Fibroblast of skin of left biceps (primary cell): ENCODE measurements at places on chromosomes 7 and 10.

- no peak for DNase-seq
Observed at GRCh38 chr10:133241501-133242205, 4.0 kb downstream of the VENTX start.

GRCh38 chr7:142587578-142588191, 161.6 kb upstream of the PRSS1 start:
- DNase-seq, result peak; percentile 25

- no peak for DNase-seq
Observed at GRCh38 chr7:128073671-128074310, 42.6 kb upstream of the LRRC4 start.

DNA sequence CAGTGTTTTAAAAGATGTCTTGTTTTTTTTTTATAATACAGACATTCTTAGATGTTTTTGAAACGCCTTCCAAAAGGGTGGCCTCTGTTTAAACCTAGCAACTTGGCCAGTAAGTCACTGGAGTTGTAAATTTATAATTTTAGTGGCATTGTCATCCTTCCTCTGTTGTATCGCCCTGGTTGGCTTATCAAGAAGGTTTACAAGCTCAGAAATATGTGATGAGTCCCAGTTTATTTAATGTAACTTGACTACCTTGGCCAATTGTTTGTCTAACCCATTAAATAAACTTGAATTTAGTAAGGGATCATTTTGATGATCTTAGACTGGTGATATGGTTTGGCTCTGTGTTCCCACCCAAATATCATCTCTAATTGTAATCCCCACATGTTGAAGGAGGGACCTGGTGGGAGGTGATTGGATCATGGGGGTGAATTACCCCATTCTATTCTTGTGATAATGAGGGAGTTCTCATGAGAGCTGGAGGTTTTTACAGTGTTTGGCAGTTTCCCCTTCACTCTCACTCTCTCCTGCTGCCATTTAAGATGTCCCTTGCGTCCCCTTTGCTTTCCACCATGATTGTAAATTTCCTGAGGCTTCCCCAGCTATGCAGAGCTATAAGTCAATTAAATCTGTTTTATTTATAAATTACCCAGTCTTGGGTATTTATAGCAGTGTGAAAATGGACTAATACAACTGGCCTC, 13.4 kb upstream of the NT5C3A start:
- no peak for DNase-seq

- no peak for DNase-seq
Observed at GRCh38 chr10:88870089-88870488, 10.0 kb upstream of the STAMBPL1 start.

DNA sequence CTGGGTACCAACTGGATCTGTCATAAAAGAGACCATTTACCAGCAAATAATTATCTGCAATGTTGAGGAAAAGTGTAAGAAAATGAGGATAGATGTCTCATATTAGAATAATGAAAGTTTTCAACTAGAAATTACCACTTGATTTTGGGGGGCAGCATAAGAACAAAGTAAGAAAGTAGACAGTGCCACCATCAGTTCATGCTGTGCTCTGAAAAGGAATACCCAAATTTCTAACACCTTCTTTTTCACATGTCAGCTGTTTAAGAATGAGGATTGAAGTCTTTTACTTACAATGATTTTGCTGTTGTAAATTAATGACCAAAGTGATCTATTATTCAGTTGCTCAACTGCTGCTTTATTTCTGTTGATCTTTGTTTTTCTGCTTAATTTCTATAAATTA, 578.3 kb downstream of the ETV1 start:
- no peak for DNase-seq

- no peak for DNase-seq
Observed at GRCh38 chr10:73097305-73097670, 622 bp upstream of the P4HA1 start.

DNA sequence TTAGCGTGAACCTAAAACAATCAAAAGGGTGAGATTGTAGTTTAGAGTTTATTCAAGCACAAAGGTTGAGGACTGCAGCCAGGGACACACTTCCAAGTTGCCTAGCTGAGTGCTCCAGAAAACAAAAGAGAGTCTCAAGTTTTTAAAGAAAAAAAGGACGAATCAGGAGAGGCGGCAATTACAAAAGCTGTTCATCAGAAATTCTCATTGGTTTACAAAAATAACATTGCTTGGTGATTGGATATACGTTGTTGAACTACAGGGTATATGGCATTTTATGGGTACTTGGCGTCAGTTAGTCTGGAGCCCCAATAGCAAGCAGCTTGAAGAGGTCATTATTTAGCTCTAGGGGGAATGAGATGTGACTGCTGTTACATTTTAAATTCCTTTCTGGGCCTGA, 11.5 kb downstream of the ZNF438 start:
- no peak for DNase-seq

DNA sequence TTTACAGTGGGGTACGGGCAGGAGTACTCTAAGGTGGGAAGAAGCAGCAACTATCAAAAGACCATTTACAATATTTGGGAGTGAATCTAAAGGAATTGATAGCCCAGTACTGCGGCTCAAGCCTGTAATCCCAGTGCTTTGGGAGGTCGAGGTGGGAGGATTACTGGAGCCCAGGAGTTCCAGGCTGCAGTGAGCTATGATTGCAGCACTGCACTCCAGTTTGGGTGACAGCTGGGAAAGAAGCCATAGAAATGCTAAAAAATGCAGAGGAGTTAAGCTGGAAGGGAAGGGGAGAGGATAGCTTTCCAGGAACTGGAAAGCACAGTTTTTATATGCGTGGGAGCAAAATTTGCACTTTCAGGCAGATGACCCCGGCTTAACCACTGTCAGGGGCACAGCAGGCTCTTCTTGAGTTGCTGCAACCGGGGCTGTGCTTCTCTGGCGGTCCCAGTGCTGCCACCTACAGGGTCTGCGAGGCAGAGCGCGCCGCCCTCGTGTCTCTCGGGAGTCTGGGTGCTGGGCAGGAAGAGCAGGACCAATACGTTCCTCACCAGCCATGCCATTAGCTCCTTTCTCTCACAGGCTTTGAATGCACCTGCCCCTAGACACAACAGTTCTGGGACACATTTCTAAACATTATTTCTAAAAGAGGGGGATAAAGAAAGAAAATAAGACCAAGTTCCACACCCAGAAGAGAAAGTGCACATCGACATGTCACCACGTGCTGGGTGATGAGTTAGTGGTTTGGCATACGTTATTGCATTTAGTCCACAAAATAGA, 10.1 kb upstream of the BMPER start:
- no peak for DNase-seq

DNA sequence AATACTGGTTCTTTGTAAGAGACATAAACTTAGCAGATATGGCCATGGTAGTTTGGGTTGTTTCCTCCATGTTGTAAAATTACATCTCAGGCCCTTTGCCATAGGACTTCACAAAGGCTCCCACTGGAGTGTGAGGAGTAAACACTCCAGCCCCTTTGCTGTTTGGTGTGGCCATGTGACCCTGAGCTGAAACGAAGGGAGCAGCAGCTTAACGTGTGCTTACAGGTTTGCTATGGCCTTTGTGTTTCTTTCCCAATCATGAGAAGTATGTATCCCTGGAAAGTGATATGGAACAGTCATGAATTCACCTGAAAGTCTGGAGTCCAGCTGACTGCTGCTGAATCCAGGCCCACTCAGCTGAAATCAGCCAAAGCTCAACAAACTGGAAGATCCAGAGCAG, 23.8 kb upstream of the SFTPA1 start:
- DNase-seq, result no peak

- no peak for DNase-seq
Observed at GRCh38 chr7:7214398-7215347, 32.3 kb downstream of the C1GALT1 start.

GRCh38 chr7:143361552-143362130, 872 bp downstream of the FAM131B start:
- no peak for DNase-seq

GRCh38 chr7:42186151-42186550, 50.9 kb downstream of the GLI3 start:
- DNase-seq, result no peak
